ENCODE measurements at places on chromosomes 3 and 15.

DNA sequence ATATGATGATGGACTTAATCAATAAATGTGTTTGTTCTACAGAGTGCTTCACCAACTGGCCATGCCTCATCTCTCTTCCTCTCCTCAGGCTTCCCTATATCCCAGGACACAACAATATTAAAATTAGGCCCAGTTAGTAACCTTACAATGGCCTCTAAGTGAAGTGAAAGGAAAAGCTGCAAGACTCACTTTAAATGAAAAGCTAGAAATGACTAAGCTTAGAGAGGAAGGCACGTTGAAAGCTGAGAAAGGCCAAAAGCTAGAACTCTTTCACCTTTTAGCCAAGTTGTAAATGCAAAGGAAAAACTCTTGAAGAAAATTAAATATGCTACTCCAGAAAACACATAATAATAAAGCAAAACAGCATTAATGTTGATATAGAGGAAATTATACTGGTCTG lies 1010.3 kb downstream of the NAALADL2 start:
- no peak for DNase-seq

DNA sequence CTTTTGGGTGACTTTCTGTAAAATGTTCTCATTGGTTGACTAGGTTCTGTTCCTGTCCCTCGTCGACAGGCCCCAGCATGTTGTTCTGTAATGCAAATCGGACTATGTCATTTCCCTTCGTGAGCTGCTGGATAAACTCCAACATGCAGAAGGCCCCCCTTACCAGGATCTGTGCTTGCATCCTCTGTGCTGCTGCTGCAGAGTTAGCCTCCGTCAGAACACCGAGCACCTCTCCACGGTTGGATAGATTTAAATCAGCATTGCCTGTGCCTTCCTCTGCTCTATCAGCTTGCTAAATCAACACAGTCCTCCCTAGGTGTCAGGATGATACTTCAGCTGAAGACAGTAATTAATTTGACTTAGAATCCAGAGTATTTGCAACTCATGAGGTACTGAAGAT lies 12.7 kb upstream of the MINDY4B start:
- no peak for DNase-seq

DNA sequence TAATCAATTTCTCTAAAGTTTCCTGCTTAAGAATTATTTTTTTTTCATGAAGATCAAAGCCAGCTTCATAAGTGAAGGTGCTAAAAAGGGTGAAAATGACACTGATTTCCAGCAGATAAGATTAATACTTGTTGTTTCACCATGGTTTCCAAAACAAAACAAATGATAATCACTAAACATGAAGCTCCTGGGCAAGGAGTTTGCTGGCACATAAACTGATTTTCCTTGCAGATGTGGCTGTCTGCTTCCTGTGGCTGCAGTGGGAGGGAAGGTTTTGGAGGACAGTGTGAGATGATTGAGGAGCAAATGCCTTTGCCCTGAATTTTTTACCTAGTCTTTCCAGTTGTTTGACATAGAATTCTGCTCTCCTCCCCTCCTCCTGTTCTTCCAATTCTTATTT lies 228.8 kb downstream of the DIPK2A start:
- no peak for DNase-seq

DNA sequence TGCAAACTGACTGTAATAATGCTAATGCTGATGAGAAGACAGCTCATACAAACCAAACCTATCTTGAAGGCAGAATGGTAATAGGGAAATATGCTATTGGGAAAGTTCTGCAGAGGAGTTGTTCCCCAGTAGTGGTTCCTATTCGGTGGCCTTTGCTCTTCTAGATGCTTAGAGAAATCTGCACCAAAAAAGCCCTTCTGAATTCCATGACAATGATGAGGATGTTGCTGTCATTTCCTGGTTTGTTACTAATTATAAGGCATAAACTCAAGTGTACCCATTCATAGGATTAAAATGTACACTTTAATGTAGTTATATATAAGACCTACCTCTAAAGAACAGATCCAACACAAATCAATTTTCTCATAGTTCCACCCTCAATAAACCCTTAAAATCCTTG lies 30.1 kb downstream of the TOMM70 start:
- no peak for DNase-seq

DNA sequence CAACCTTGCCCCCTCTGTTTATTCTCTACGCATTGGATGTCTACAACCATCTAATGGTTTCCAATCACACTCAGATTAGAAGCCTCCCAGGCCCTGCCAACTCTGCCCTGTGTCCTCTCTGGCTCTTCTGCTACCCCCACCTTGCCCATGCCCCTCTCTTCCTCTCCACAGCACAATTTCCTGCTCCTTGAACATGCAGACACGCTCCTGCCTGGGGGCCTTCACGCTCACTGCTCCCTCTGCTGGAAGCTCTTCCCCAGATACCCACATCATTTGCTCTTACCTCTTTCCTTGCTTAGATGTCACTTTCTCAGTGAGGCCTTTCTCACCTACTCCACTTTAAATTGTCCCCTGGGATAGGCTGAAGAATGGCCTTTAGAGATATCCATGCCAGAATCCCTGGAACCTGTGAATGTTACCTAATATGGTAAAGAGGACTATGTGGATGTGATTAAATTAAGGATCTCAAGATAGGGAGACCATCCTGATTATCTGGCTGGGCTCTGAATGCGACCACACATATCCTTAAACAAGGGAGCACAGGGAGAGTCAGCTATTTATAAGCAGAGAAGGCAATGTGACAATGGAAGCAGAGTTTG lies 9.9 kb downstream of the KY start:
- peak; percentile 41 for DNase-seq

DNA sequence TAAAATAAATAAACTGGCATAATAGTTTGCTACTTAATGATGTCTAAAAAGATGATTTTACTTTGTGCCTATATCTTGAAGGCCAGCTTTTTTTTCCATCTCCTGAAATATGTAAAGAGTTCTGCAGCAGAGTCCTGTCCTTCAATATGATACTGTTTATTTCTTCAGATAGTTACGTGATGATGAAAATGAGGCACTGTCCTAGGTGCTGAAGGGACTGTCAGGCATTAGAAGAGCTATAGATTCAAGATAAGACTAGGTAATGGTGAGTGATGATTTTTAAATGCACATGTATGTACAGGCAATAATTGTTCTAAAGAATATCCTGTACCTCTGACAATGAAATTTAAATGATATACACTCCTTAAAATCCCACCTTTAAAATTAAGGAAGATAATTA lies 326.9 kb upstream of the DNAJC19 start:
- peak; percentile 2 for DNase-seq

GRCh38 chr15:91316126-91316525 lies 216.1 kb downstream of the SV2B start:
- DNase-seq = no peak

- no peak for DNase-seq
These were observed 5.6 kb upstream of the CCR9 start for GRCh38 chr3:45880725-45881077.

- peak; percentile 59 for DNase-seq
These were observed at the start of gene MYRIP for GRCh38 chr3:39809181-39809994. Gene MYRIP (plus strand): TSS chr3:39809609. CDS start chr3:39900817, 91,208 bp downstream.

- no peak for DNase-seq
These were observed 13.4 kb downstream of the WDR72 start for GRCh38 chr15:53746101-53746500.

- DNase-seq = no peak
These were observed 49.7 kb upstream of the UMPS start for GRCh38 chr3:124680521-124680920.

DNA sequence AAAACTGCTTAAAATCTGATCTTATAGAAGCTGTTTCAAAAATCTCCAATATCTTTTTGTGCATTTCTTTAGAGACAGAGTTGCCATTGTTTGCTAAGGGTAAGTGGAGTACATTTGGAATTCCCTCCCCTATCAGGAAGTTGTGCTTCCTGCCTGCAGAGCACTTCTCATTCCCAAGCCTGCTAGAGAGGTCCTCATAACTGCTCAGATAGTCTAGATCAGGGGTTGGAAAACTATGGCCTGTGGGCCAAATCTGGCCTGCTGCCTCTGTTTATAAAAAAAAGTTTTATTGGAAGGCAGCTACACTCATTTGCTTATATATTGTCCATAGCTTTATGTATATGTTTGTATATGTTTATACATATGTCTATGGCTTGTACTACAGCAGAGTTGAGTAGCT lies 333.7 kb upstream of the PROK2 start:
- DNase-seq = no peak

DNA sequence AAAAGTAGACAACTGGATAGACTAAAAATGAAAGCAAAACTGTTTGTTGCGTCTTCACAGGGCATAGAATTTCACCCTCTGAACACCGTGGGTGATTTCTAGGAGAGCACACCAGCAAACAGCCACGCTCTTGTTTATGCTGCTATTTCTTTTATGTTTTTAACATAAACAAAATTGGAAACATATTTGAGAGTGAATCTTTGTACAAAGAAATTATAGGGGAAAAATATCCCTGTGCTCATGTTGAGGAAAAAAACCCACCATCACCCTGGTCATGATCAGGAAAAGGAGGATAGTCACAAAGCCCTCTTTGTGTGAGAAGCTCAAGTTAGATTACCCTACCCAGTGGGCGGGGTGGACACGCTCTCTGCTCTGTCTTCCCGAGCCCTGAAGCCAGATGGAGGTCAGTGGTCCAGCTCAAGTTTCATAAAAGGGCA lies 313.3 kb downstream of the SATB1 start:
- DNase-seq = peak; percentile 75

- DNase-seq = no peak
These were observed 89.6 kb downstream of the THRB start for GRCh38 chr3:24405057-24405456.

GRCh38 chr15:78878356-78878755 lies 5.7 kb downstream of the MORF4L1 start:
- no peak for DNase-seq

DNA sequence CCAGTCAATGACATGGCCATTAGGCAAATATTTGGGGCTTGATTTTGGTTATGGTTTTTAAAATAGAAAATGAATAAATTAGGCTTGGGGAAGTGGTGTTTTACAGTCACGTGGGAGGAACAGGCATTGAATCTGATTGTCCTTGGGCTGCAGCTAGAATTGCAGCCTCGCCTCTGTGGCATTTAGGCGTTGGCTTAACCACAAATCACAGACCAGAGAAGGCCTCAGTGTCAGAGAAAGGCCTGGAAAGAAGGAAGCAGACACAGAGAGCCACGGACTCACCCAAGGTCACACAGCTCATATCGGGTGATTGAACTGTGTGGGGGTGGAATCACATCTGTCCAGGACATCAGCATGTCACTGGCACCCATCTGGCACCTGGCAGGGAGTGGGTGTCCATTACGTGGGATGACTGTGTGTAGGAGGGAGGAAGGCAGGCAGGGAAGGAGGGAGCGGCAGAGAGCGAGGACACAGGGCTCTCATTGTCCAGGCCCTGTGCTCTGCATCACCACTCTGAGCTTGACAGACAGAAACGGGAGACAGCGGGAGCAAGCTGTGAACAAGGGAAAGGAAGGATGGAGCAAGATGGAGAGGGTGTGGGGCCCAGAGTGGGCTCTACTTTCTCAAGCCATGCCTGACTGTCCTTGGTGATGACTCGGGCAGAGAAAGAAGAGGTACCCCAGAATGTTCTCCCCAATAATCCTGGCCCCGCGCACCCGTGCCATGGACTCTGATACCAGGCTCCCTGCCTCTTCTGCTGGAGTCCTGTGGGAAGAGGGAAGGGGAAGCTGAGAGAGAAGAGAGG lies 186.4 kb downstream of the FAM43A start:
- DNase-seq = peak; percentile 32

DNA sequence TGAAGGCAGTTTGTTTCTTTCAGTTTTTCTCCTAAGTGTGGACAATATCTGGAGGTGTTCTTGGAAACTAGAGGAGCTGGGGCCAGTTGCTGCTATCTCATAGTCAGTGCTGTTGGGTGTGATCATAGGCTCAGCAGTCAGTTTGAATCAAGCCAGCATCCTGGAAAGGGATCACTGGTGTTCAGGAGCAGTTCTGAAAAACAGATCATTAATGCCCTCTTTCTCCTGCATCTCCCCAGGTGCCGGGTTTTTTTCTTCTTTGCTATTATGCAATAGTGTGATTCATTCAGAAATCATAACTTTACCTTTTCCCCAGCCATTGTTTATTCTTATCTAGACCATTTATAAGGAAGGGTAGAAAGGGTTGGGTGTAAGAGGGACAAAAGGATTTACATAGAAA lies 24.0 kb downstream of the LNP1 start:
- no peak for DNase-seq

- no peak for DNase-seq
These were observed 37.6 kb downstream of the ABTB1 start for GRCh38 chr3:127710155-127710941.

- no peak for DNase-seq
These were observed 124.8 kb downstream of the CHDH start for GRCh38 chr3:53721187-53722119.

DNA sequence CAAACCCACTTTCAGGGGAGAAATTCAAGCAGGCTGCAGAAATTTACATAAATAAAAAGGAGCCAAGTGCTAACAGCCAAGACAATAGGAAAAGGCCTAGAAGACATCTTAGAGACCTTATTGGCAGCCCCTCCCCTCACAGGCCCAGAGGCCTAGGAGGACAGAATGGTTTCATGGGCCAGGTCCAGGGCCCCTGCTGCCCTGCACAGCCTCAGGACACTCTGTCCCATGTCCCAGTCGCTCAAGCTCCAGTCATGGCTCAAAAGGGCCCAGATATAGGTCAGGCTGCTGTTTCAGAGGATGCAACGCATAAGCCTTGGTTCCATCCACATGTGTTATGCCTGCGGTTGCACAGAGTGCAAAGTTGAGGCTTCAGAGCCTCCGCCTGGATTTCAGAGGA lies 55.8 kb downstream of the SLC41A3 start:
- no peak for DNase-seq

- no peak for DNase-seq
These were observed 17.2 kb downstream of the TSPAN3 start for GRCh38 chr15:77053709-77054108.

DNA sequence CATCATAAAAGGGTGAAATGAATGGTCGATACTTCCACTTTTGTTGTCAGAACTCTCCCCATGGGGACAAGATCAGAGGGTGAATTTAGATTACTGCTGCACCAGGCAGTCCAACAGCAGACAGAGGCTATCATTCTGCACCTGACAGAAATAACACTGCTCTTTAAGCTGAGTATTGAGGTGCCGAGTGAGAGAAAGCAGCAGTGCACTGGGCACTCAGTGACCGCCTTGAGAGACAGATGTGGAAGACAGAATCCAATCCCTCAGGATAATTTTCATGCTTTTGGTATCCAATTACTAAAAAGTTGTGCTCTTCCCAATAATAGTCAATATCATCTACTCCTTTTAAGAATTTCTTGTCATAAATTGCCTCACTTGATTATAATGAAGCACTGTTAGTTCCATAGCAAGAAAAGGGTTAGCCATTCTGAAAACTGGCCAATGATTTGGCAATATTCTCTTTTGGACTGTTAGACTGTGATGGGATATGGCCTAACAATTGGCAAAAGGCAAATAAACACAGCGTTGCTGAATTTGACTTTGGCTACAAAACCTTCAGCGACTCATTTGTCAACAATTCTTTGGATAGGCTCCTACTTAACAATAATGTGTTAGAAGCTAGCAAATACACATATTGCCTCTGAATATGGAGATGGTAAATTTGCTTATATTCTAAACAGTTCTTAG lies 5.5 kb downstream of the FGF7 start:
- DNase-seq = peak; percentile 66

GRCh38 chr3:71111784-71112440 lies 471.6 kb downstream of the FOXP1 start:
- peak; percentile 74 for DNase-seq

Data from adipocyte (in vitro differentiated cells).